Activated T-cell treated with anti-CD3 and anti-CD28 coated beads, Interleukin-2, amount 50 U/mL, for 24 hours (primary cell): ENCODE measurements at places on chromosomes 6 and 20.

DNA sequence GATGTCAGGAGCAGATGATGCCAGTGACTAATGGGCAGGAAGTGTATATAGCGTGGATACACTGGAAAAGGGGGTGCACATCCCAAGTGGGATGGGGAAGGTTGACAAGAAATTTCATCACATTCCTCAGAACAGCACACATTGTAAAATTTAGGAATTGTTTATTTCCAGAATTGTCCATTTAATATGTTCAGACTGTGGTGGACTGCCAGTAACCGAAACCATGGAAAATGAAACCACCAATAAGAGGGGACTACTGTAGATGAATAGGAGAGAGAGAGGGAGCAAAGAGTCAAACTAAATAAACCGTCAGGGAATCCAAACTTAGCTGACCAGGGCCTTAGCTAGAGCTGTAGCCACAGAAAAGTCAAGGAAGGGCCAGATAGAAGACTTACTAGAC lies 164.4 kb upstream of the PRDM1 start:
- no peak for DNase-seq

GRCh38 chr6:3737149-3737830 lies 14.2 kb downstream of the PXDC1 start:
- no peak for DNase-seq

GRCh38 chr6:56816370-56816769 lies 138.5 kb upstream of the BEND6 start:
- no peak for DNase-seq

DNA sequence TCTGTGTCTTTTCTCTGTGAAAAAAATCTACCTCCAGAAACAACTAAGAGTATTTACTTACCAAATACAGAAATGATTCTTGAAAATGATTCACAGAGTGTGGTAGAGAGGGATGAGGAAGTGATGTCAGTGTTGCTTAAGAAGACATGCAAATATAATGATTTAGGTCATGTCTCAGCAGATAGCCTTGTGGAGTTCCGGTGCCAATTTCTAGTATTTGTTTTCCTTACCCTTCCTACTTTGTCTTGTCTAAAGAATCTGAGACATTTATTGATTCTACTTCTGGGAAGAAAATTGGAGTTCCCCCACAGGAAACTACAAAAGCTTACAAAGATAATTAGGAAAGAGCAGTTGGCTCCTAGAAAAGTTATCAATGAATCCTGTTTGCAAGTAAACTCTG lies 68.8 kb downstream of the GJA1 start:
- no peak for DNase-seq

GRCh38 chr6:31332637-31333602 lies 24.1 kb downstream of the HLA-B start:
- peak; percentile 34 for DNase-seq

GRCh38 chr20:38043512-38044300 lies 10.2 kb downstream of the RPRD1B start:
- DNase-seq, result no peak

GRCh38 chr6:10555625-10556309 lies 34.6 kb downstream of the GCNT2 start:
- no peak for DNase-seq

DNA sequence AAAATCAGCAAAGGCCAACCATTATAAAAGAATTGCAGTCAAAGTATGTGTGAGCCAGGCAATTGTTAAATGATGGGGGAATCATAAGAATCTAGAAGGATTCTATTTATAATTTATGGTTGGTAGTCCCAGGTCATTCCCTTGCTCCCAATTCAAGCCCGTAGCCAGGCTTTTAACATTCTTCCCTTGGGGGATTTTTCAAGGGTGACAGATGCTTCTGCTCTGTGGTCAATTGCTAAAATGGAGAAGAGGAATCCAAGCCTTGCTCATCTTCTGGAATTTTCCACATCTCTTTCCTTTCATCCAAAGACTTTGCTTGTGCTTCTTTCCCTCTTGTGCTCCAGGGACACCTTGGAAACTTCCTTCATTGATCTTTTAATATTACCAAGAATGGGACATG lies 18.0 kb upstream of the BCAS1 start:
- DNase-seq, result no peak

GRCh38 chr20:33014336-33015113 lies 7.0 kb downstream of the BPIFB2 start:
- DNase-seq, result no peak

- no peak for DNase-seq
These were observed 77.1 kb downstream of the JAG1 start for GRCh38 chr20:10596710-10597121.

DNA sequence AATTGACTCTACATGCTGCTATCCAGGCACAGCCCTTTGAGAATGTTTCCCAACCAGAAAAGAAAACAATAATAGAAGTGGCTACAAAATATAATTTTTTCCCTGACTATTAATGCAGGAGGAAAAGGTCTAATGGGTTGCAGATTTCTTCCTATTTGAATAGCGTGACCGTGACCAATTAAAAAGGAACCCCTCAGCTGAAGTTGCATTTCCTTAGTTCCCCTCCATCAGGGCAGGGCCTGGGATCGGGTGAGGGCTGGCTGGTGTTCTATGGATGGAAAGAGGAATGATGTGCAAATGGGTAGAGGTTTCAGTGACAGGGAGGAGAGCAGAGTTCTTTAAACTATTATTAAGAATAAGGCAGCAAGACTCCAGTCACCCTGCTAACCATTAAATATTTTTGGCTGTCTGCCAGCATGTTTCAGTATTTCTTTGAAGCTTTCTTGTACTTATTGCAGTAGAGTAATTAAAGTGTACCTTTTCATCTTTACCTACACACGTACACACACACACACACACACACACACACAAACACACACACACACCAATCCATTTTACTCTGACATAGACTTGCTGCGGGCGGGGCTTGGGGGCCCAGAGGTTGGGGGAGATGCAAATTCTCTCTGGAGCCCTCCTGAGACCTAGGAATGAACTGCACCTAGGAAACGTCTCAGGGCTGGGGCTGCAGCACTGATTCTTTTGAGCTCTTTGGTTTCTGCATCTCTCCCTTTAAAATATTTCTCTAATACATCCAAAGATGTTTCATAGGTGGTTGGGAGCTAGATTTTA lies 154.8 kb upstream of the SLC35B3 start:
- DNase-seq, result no peak

DNA sequence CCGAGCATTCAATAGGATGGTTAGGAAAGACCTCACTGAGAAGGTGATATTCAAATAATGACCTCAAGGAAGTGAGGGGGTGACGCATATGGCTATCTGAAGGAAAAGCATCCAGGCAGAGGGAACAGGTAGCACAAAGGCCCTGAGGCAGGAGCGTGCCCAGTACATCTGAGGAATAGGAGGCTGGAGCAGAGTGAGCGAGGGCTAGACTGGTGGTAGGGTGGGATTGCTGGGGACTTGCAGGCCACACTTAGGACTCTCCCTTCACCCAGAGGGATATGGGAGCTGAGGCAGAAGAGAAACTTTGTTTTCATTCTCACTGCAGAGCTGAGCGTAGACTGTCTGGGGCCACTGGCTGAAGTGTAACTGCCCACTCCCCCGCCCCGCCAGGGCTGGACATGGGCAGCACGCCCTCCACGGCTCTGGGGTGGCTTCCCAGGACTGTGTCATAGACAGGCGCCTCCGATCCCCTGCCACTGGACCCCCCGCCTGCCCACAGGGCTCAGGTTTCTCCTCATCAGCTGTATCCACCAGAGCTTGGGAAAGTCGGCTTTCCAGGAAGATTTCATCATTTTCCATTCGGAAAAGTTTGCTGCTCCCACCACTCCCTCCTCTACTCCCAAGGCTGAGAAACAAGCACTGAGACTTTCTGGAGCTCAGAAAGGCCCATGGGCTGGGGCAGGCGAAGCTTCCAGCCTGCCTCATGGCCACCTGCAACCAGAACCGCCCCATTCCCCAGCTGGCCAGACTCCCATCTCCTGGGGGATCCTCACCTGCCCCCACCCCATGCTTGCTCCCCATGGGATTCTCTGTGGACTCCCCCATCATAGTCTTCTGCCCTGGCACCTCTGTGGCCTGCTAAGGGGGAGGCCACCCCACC lies 142.6 kb downstream of the MRPL14 start:
- no peak for DNase-seq

- DNase-seq, result no peak
These were observed 262.4 kb downstream of the PHF3 start for GRCh38 chr6:63897952-63898351.

DNA sequence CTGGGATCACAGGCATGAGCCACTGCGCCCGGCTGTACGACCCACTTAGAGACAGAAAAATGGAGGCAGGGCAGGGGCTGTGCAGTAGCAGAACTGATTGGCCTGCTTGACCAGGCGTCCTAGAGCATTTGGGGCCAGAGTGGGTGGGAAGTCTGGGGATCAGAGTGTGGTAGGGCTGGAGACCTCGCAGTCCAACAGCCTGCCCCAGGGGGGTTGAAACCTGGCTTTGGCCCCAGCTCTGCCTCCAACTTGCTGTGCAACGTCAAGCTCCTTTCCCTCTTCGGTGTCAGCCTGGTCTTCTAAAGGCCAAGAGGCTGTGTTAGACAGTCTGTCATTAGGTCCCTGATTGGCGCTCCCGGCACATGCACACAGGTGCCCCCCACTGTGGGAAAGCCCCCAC lies 15.3 kb upstream of the SPDEF start:
- DNase-seq, result no peak
